ENCODE measurements at places on chromosomes 5 and 9.

GRCh38 chr9:136351252-136351800 is 12.2 kb downstream of the DNLZ start:
- DNase-seq = no peak

- DNase-seq = no peak
These were observed 58.6 kb upstream of the TNFSF15 start for GRCh38 chr9:114864471-114864870.

- no peak for DNase-seq
These were observed 600 bp downstream of the ENC1 start for GRCh38 chr5:74639807-74640449.

- no peak for DNase-seq
These were observed 52.4 kb downstream of the FSD1L start for GRCh38 chr9:105500108-105500766.

GRCh38 chr9:129716091-129716490 is 36.8 kb downstream of the PTGES start:
- no peak for DNase-seq

DNA sequence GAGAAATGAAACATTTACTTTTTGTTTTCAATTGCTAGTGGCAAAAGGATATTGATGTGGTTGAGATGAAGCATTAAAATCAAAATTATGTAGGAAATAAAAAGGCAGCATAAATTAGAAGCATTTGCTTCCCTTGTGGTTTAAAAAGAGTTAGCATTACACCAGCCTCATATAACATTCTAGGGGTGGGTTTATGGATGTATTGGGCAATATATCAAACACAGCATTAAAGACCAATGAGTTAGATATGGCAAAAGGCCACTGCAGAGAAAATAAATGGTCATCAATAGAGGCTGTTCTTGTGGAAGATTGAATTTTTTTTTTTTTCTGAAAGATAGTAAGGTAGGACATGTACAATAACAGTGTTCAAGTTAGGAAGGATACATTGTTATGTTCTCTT is 473.0 kb downstream of the TLR4 start:
- no peak for DNase-seq

Data from NCI-H1930 (cell line).